Hematopoietic multipotent progenitor cell (in vitro differentiated cells): ENCODE measurements at places on chromosomes 12 and 14.

GRCh38 chr12:117592588-117593305 is 231.3 kb upstream of the NOS1 start:
- DNase-seq: no peak

DNA sequence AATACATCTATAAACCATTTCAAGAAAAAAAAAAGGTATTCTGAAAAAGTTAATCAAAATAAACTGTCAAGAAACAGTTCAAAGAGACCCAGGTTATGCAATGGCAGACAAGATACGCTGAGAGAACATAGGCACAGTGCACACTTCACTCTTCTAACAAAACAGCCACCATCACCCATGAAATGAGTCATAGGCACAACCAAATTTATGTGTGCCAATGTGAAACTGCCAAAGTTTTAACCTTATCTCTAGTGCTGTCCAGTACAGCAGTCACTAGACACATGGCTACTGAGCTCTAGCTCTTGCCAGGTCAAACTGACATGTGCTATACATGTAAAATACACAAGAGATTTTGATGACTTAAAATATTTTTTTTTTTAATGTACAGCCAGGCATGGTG is 1.4 kb downstream of the CEP128 start:
- DNase-seq: no peak

- no peak for DNase-seq
These were observed 157.0 kb downstream of the FLRT2 start for GRCh38 chr14:85686908-85687307.

DNA sequence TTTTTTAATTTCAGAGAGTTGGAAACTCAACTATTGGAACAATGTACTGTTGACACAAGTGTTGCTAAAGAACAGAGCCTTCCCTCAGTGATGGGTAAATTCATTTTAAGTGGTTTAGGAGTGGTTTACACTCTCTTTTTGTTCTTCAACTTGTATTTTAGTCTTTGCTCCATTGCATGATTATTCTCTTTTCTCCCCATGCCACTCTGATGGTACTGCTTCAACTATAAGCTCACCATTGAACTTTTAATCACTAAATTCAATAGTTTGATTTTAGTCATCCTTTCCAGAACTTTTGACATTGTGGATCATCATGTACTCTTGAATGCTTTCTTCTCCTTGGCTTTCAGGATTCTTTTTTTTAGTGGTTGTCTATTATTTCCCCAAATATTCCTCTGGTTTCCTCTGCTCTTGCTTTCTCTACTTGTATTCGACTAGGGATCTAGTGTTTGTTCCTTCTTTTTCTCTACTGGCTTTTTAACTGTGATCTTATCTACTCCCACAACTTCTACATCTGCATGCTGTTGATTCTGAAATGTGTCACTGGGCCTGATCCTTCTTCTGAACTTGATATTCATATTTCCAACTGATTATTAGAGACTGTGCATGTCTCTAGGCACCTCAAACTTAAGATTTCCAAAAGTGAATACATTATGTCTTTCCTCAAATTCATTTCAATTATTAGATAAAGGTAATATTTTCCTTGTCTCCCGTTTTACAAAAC is 15.4 kb downstream of the ACTR10 start:
- DNase-seq: no peak

GRCh38 chr14:73376585-73376984 is 81.8 kb downstream of the NUMB start:
- DNase-seq: no peak

GRCh38 chr12:19778797-19779196 is 339.5 kb downstream of the AEBP2 start:
- no peak for DNase-seq

DNA sequence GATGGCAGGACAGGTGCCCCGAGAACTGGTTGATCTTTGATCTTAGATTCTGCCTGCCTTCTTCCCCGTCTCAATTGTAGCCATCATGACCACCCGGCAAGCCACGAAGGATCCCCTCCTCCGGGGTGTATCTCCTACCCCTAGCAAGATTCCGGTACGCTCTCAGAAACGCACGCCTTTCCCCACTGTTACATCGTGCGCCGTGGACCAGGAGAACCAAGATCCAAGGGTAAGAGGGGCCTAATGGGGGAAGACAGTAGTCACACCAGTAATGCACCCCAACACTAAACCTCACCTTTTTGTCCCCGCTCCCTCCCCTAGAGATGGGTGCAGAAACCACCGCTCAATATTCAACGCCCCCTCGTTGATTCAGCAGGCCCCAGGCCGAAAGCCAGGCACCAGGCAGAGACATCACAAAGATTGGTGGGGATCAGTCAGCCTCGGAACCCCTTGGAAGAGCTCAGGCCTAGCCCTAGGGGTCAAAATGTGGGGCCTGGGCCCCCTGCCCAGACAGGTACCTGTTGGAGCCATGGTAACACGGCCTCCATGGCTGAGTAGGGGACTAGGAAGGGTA is 556 bp downstream of the TROAP start:
- DNase-seq: no peak

GRCh38 chr12:52119398-52120254 is 40.1 kb downstream of the SMIM41 start:
- peak; percentile 57 for DNase-seq

DNA sequence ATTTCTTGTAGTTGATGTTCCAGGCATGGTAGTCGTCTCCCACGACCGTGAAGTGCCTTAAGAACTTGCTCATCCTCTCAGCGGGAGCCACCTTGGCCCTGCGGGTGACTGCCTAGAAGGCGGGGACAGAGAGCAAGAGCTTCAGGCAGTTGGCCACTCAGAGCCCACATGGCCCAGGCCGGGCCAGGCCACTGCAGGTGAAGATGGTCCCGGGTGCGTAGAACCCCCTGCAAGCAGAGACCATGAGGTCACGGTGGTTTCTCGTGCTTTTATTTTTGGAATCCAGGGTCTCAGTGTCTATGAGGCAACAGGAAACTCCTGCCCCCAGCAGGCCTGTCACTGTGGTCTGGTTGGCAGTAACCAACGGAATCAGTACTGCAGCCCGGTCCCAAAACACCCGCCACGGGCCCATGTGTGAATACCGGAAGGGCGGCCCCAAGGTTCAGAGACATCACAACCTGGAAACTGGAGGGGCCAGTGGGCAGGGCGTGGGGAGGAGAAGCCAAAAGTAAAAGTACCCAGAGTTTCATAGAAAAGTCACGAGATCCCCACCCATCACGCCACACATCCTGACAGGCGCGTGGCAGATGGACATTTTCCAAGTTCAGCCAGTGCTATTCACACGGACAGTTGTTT is 27.5 kb downstream of the HVCN1 start:
- DNase-seq: peak; percentile 84

DNA sequence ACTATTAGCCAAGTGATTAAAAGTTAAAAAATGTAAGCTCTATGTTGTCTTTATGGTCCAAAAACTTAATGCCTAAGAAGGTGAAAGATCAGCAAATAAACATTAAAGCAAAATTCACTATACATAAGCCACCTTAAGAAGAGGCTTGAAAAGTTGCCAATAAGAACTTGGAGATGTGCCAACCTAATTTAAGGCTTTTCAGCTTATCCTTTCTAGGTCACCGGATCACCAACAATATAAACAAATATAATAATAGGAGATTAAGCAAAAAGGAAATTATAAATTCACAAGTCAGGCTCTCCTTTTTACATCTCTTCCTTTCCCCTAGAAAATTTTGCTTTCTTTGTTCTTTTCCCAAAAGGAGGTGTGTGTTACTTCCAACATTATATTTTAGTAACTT is 30.9 kb downstream of the SLC2A3 start:
- no peak for DNase-seq

- DNase-seq: no peak
These were observed 24.9 kb downstream of the DGLUCY start for GRCh38 chr14:91138511-91139359.

GRCh38 chr12:53996240-53997203 is 3.4 kb upstream of the HOXC9 start:
- no peak for DNase-seq

GRCh38 chr14:89616852-89617341 is 199.9 kb upstream of the FOXN3 start:
- DNase-seq: no peak

DNA sequence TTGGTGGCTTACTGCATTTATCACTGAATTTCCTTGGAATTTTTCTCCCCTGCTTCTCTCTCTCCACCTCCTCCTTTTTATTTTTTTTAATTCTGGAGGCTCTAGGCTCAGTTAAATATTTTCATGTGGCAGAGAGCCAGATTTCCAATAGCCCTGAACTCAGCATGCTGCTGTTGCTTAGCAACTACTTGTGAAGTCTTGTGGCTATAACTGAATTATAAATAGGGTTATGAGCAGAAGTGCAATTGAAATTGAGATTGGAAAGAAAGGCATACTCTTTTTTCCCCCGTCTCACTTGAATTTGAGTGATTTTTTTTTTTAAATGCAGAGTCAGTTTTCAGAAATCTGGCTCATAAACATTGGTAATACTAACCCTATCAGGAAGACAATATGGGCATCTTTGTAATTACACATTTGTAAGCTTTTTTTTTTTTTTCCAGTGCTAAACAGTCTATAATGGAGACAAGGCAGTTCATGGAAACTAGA is 38.3 kb downstream of the ATF7IP start:
- DNase-seq: no peak

GRCh38 chr14:93137864-93138263 is 22.1 kb upstream of the ITPK1 start:
- no peak for DNase-seq

GRCh38 chr12:112839386-112839972 is 47.9 kb downstream of the RPH3A start:
- DNase-seq: no peak

- no peak for DNase-seq
These were observed 98.7 kb downstream of the WIF1 start for GRCh38 chr12:65022421-65022820.

DNA sequence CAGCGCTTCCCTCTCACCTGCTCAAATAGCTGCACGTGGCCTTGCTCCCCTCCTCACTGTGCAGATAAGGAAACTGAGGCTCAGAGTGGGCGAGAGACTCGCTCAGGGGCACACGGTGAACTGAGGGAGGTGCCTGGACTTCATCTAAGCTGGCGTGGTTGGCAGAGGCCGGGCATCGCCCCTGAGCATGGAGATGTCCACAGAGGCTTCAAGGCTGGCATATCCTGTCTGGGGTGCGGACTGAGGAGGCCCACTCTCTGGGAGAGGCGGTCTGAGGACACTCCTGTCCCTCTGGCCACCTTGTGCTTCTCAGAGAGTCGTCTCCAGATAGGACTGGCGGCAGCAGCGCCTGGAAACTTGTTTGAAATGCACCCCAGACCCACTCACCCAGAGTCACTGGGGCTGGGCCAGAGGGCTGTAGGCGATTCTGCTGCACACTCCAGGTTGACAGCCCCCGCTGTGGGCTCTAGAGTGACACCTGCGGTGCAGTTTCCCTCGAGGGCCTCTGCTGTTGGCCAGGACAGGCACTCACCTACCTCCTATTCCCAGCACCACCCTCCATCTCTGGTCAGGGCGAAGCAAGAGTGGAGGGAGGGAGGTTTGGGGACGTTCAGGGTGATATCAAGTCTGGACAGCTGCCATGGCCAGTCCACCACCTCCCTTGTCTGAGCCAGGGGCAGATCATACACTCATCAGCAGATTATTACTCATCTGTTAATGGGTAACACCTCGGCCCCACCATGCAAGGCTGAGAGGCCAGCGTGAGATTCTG is 11.2 kb upstream of the LBHD2 start:
- no peak for DNase-seq

GRCh38 chr12:4044101-4044500 is 170.9 kb upstream of the PARP11 start:
- no peak for DNase-seq

DNA sequence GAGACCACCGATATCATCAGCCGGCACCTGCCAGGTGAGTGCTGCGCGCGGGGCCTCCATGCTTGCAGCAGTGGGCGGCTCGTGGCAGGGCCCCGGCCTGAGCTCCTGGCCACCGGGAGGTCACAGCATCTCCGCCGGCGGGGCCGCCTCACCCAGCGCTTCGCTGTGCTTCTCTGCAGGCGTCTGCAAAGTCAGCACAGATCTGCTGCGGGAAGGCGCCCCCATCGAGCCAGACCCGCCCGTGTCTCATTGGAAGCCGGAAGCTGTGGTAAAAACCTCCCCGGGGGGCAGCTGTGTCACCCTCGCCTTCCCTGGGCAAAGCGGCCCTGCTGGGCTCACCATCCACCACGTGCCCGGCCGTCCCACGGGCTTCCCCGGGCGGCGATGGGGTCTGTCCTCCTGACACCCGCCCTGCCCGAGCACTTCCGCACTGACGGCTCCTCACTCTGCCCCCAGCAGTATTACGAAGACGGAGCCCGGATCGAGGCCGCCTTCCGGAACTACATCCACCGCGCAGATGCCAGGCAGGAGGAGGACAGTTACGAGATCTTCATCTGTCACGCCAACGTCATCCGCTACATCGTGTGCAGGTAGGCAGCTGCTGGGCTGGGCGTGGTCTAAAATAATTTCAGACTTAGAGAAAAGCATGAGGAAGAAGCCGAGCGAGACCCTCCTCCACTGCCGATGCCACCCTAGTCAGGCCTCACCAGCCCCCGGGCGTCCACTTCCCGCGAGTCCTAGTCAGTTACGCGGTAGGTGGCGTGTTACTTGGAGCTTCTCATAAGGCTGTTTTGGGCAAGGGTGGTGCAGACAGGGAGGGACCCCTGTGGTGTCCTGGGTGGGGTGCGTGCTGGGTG is 7.1 kb downstream of the PGAM5 start:
- DNase-seq: no peak

GRCh38 chr12:1217191-1217949 is 226.3 kb downstream of the ERC1 start:
- no peak for DNase-seq

- no peak for DNase-seq
These were observed 24.4 kb upstream of the FRMD6 start for GRCh38 chr14:51627313-51627712.

DNA sequence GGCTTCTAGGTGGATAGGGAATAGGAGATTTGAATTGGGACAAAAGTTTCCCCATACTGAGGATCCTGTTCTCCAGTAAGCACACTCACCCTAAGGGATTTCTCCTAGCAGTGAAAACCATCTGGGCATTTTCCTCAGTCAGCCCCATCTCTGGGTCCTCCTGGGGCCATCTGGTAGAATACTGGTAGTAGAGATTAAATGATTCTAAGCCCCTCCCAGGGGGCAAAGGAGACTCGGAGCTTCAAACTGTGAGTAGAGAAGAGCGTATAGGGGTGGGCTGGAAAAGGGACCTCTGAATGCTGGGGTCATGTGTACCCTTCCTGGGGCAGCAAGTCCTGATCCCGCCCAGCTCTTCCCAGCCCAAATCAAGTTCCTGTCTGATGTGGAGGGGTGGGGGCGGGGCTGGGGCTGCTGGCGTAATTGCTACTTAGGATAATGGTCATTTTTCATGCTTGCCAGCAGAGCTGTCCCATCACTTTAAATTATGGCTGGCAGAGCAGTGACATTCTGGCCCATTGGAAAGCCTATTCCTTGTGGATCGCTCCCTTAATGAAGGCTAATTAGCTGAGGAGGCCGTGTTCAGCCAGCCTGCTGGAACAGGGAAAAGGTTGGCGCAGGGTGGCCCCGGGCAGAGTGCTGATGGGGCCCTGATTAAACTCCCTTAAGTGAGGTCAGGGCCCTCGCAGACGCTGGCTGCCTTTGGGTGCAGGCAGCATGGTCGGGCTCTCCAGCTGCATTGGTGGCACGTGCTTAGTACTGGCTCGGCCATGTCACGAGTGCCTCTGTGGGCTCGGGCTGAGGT is 127.8 kb downstream of the TSPAN9 start:
- no peak for DNase-seq

- DNase-seq: no peak
These were observed 69.3 kb downstream of the RIN3 start for GRCh38 chr14:92582706-92583452.
